Activated CD4-positive, alpha-beta T cell treated with anti-CD3 and anti-CD28 coated beads for 36 hours (primary cell): ENCODE measurements at places on chromosomes 1 and 21. TPM values are rescaled to one million over a fixed set of nuclear protein-coding genes. Genes with fewer than 3 reads are reported as not detected.

DNA sequence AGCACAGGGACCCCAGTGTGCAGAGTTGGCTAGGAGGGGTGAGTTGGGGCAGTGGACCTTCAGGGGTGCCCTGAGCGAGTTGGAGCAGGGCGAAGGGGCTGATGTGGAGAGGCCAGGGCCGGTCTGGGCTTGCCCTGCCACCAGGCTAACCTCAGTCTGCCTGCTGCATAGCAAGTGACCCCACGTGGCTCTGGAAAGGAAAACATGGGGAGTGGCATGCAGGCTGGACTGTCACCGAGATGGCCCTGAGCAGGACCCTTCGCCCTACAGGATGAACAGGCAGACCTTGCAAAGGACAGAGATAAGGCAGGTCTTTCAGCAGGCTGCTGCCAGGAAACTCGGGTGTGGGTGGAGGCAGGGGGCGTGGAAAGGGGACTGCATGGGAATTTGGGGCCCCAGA is 51.5 kb downstream of the FOXO6 start:
- H3K4me1 ChIP-seq: no peaks in the 10 kb centered on the region
- H3K27me3 ChIP-seq: peaks cover 15% of the 10 kb centered on the region
- no peak overlapping the region for H3K4me3 ChIP-seq
- DNase-seq: no peak
- no peak overlapping the region for H3K27ac ChIP-seq

DNA sequence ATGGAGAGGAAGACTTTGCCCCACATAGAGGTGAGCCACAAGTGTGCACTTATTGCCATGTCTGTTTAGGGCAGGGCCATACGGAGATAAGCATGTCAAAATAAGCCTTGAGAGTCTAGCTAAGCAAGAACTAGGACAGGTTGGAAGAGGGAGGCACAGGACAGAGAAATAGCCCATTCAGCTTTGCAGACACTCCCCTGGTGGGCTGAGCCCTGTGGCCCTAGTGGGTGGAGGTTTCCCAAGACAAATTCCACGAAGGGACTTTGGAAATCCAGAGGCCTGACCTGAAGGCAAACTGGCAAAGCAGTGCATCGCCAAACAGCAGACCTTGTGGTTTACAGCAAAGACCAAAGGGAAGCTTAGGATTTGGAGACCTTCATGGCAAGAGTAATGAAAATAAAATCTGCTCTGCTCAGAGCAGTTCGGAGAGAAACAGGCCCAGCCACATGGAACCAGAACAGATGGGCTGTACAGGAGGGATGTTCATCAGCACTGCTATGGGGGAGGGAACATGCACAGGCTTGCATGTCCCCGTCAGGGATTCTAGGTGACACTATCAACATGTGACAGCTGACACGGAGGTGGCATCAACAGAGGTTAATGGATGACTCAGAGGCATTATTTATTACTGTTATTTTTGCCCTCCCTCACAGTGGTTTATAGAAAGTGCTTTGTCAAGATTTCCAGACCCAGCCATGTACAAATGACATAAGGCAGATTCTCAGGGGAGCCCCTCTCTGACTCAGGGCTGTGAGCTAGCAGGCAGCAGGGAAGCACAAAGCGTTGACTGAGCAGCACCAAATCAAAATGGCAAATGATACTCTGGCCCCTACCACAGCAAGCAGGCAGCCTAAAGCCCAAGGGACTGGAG is 90.1 kb upstream of the IRF2BP2 start:
- DNase-seq: peak; percentile 48
- peaks cover 6% of the 10 kb centered on the region for H3K4me1 ChIP-seq
- no peak overlapping the region for H3K4me3 ChIP-seq
- H3K36me3 ChIP-seq: no peaks in the 10 kb centered on the region

GRCh38 chr1:31063631-31064030 is 1.9 kb downstream of the PUM1 start:
- H3K27ac ChIP-seq: peak overlapping the region; percentile 99
- DNase-seq: no peak
- H3K4me3 ChIP-seq: peak overlapping the region; percentile 92
- H3K27me3 ChIP-seq: no peaks in the 10 kb centered on the region
- peaks cover 38% of the 10 kb centered on the region for H3K36me3 ChIP-seq
- H3K4me1 ChIP-seq: peaks cover 36% of the 10 kb centered on the region

DNA sequence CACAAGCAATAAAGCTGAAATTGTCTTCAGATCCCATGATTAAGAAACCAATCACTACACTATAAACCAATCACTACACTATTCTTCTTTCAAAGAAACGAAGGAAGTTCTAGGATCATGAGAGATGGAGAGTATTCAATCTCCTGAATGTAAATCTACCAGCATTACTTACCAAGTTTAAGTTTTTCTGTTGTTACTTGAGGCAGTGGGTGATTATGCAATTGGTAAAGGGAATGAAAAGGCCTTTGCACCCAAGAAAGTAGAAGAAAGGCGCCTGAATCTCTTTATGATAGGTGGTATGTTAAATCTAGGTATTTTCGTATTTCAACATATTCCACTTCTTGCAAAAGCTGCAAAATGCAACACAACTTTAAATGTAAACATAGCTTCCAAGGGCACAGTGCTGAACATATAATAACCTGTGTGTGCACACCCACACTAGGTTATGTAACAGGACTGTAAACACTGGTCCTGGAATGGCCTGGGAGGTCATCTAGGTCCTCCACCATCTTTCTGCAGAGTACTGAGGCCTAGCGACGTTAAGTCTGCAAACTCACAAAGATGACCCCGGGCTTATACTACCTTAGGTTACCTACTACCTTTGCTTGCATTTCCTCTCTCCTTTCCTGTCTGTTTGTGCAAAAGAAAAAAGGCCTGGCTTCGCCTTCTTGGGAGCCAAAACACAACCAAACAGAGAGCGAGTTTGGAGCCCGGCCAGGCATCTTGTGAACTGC is 1.1 kb upstream of the UAP1 start:
- H3K4me1 ChIP-seq: peaks cover 35% of the 10 kb centered on the region
- H3K36me3 ChIP-seq: peaks cover 2% of the 10 kb centered on the region
- H3K27ac ChIP-seq: peak overlapping the region; percentile 94
- DNase-seq: no peak

- H3K4me1 ChIP-seq: no peaks in the 10 kb centered on the region
- H3K36me3 ChIP-seq: no peaks in the 10 kb centered on the region
- no peak overlapping the region for H3K4me3 ChIP-seq
- H3K27me3 ChIP-seq: peaks cover 7% of the 10 kb centered on the region
- DNase-seq: no peak
Measured at GRCh38 chr1:47930210-47930840, 66.9 kb downstream of the TRABD2B start.

DNA sequence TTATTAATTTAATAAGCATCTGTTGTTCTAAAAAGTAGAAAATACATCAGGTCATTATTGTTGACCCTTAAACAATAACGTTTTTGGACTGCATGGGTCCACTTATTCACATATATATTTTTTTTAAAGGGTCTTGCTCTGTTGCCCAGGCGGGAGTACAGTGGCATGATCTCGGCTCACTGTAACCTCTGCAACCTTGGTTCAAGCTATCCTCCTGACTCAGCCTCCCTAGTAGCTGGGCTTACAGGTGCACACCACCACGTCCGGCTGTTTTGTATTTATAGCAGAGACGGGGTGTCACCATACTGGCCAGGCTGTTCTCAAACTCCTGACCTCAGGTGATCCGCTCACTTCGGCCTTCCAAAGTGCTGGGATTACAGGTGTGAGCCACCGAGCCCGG is 53.0 kb downstream of the DAP3 start:
- peaks cover 4% of the 10 kb centered on the region for H3K4me1 ChIP-seq
- peaks cover 5% of the 10 kb centered on the region for H3K36me3 ChIP-seq
- H3K27me3 ChIP-seq: no peaks in the 10 kb centered on the region
- no peak for DNase-seq
- no peak overlapping the region for H3K4me3 ChIP-seq

DNA sequence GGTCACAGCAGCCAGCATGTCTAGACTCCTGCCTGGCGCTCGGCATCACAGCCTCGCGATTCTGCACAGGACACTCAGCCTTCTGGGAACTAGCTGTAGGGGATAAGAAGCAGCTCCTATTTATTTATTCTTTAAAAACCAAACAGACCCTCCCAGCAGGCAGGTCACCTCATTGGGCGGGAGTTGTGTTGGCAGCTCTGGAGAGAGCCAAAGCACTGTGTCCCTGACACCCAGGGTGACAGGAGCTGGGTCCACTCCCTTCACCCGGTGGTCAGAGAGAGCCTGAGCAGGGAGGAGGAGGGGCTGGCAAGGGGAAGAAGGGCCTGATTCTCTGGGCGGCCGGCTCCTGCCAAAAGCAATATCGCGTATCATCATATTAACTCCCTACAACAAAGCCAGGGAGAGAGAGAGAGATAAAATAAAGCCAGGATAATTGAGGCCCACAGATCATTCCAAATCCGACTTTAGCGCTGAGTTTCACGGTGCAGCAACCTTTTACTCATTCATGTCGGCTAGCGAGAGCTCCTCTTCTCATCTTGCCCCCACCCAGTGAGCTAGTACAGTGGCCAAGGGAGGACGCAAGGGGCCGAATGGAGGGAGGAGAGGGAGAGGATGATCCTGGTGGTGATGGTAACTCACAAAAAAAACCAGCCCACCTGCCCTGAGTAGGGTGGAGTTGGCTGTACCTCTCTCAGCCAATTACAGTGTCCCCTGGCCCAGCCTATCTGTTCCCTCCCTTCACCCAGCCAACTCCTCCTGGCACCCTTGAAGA is 79.8 kb upstream of the IFFO2 start:
- no peak for DNase-seq
- no peaks in the 10 kb centered on the region for H3K4me1 ChIP-seq
- H3K4me3 ChIP-seq: no peak overlapping the region
- H3K36me3 ChIP-seq: no peaks in the 10 kb centered on the region
- H3K27me3 ChIP-seq: peaks cover 6% of the 10 kb centered on the region
- no peak overlapping the region for H3K27ac ChIP-seq

The GPR161 gene
- total RNA-seq: 0.59 TPM

The GJA8 gene
- total RNA-seq: not detected

The LCE2C gene
- total RNA-seq: not detected

The EPHA2 gene
- total RNA-seq: 0.19 TPM

The MAP3K7CL gene
- total RNA-seq: 4.9 TPM

The AMPD1 gene
- total RNA-seq: not detected
